Stimulated activated CD8-positive, alpha-beta memory T cell treated with anti-CD3 and anti-CD28 coated beads, Interleukin-4, amount 100 ng/mL, for 4 hours (primary cell): ENCODE measurements at places on chromosomes 12 and 14.

DNA sequence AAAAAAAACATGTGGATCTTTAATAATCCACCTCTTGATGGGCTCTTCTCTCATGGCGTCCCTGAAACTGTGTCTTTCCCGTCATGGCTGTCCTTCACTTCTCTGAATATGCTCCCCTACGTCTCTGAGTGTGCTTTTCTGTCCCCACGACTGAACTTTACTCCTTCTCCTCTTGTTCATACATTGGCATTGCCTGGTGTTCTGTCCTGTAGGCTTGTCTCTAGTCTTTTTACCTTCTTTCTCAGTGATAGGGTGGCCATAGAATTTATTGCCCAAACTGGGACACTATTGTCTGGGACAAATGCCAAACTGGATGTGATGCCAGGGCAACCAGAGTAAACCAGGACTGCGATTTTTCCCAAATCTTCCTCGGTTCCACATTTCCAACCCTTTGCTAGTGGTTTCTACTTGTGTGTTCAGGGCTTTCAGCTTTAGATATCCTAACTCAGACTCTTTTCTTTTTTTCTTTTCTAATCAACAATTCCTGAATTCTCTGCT lies 202.2 kb downstream of the ATP23 start:
- no peak for DNase-seq

GRCh38 chr12:64735442-64735841 lies 23.8 kb downstream of the GNS start:
- DNase-seq, result no peak

- no peak for DNase-seq
Measured at GRCh38 chr14:71508901-71509300, 423.3 kb upstream of the RGS6 start.

DNA sequence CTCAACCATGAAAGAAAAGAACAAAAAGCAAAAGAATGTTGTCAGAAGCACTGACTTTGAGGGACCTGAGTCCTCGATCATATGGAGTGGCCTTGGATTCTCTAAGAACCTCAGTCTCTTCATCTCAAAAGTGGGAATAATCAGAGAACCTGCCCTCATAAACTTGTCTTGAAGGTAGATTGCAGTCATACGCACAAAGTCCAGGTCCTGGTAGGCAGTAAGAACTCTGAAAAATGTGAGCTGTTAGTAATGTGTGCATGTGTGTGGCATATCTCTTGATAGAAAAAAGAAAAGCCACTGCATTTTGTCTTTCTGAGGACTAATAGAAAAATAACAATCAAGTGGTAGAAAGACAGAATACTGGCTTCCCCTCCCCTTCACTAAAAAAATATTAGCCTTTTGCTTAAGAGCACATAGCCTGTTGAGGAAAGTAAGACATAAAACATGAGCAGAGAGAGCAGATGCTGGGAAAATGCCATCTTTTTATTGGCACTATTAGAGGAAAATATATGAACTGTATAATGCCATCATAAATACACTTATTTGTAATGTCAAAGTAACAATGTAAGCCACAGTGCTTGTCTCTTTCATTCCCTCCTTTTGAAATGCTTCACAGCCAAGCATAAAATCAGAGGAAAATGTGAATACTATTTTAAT lies 205.1 kb upstream of the TBX3 start:
- DNase-seq, result no peak

DNA sequence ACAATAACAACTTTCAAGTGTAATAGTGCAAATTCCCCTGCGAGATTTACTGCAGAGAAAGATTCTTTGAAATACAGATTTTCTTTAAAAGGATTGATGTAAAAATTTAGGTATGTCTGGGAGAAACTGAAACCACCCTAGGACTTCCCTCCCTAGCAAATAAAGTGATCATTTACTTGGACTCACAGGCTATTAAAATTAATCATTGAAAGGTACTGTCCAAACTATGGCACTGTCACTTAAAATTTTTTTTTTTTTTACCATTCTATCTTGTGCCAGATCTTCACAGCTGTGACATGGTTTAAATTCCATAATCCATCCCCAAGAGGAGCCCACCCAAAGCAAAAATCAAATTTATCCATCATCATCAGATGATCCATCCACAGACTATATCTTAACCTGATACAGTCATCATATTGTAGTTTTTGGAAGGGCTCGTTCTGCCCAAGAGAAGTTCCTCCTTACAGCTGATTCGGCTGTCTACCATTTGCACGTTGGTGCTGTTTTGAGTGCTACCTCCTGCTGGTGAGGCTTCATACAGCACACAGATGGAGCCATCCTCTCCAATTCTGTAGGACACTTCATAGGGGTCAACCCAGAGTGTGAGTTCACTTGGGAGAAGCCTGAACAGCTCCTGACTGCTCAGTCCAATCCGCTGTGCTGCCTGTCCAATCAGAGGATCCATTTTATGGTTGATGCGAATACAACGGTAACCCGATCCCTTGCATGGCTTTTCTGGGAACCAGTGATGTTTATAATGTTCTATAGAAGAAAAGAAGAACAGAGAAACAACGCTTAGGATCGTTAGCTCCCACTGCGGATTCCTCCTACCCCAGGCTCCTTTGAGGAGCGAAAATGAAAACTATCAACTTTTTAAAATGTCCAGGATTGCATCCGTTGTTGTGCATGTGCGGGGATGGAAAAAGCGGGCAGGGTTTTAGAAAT lies 1.7 kb downstream of the BTG1 start:
- DNase-seq, result peak; percentile 36

GRCh38 chr12:127822809-127823411 lies 444.1 kb upstream of the TMEM132C start:
- no peak for DNase-seq

DNA sequence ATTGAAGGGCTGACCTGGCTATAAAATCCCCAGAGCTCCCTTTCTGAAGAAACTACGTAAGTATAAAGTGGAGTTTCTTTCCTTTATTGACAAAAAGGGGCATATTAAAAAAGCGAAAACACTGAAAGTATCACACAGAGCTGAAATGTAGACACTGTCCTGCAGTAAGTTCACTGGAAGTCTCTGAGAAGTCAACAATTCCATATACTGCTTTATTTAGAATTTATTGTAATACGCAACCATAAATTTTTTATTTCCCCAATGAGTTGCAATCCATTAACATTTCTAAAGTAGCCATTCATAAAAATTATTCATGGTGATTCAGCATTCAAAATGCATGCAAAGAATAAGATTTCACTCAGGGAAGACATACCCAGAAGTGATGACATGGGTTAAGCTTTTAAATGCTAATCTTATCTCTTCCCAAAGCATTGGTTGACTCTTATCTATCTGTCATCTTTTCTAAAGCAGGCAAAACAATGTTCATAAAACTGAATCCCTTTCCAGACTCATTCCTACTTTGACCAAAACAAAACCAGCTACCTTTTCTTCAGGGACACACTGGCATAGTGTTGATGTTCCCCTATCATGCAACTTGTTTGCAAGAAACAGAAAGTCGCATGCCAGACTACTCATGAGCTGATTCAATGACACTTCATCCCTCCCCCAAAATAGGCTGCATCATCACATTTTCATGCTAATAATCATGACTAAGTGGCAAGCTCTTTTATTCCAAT lies 17.3 kb downstream of the KITLG start:
- no peak for DNase-seq

GRCh38 chr12:56229082-56229481 lies 769 bp upstream of the SLC39A5 start:
- DNase-seq, result no peak

GRCh38 chr12:29310899-29311298 lies 70.1 kb downstream of the ERGIC2 start:
- no peak for DNase-seq

DNA sequence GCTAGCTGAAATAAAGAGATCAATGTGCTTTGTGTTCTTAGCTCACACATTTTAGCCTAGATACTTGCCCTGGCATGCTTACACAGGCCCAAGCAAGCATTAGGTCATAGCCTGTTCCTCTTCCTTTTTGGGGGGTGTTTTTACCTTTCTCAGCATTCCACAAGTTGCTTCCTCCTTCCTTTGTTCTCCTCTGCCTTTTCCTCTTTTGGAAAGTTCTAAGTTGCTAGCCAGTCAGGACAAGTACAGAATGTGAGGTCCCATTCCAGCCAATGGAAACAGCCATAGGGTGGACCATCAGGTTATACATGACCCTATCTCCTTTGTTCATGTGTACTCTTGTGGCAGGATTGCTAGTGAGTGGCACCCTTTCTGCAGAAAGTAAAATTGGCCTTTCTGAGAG lies 154.9 kb downstream of the RASSF9 start:
- DNase-seq, result no peak

DNA sequence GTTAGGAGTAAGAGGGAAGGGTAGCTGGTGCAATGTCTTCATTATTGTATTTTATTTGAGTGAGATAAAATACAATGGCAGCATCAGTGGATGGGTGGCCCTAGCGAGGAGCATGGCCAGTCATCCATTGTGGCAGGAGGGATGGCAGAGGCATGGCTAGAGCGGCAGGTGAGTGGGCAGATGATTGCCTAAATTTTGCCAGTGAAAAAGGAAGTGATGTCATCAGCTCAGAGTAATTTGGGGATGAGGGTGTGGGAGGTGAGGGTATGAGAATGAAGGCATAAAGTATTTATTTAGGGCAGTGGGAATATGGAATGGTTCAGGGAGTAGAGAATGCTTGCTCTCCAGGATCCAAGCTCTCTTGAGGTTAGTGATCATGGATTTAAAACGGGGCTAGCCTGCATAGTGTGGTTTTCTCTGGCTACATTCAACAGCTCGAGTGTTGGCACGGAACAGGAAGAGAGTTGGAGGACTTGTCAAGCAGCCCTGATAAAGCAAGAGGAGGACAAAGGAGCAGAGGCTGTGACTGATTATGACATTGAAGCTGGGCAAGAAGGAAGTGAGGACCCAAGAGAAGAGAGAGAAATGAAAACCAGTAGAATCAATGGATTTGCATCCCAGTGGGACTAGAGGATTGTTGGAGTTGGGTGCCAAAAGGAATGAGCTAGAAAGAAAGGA lies 18.7 kb upstream of the SERPINA6 start:
- DNase-seq, result no peak

- DNase-seq, result no peak
Measured at GRCh38 chr14:102683399-102684297, 91.2 kb downstream of the RCOR1 start.

GRCh38 chr12:103924761-103925641 lies 5.2 kb upstream of the HSP90B1 start:
- DNase-seq, result no peak

GRCh38 chr14:51981218-51981854 lies 8.0 kb upstream of the RTRAF start:
- no peak for DNase-seq

- no peak for DNase-seq
Measured at GRCh38 chr14:101873991-101874390, 90.4 kb upstream of the DYNC1H1 start.
